ENCODE measurements at places on chromosomes 7 and 10.

DNA sequence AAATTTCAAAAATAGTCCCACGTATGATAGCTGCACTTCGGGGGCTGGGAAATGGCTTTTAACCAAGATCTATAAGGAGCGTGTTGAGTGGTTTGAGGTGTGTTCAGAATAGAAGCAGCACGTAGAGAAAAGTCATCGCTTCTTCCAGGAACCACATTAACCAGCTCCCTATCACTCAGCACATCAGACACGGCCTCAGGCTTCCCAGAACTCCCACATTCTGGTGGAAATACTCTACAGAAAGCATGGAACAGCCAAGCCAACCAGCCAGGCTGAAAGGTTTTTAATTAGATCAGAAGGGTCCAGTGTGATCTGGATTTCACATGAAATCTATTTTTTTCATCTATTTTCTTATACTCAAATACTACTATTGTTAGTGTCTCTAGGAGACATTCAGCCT is 231.5 kb upstream of the NRP1 start:
- DNase-seq: no peak

DNA sequence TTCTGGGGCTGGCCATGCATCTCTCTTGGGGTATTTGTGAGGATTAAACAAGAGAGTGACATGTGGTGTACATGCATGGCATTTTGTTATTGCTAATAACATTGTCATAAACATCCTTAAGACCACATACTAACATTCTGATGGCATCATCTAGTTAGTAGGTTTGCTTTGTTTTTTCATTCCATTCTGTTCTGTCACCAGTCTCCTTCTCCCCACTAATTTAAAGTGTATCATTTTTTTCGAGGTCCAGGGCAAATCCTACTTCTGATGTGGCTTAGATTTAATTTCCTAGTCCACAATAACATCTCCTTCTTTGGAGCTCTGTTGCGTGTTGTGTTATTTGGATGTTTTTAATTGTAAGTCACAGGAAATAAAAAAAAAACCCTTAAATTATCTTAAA is 248.1 kb downstream of the LRMDA start:
- DNase-seq: no peak

DNA sequence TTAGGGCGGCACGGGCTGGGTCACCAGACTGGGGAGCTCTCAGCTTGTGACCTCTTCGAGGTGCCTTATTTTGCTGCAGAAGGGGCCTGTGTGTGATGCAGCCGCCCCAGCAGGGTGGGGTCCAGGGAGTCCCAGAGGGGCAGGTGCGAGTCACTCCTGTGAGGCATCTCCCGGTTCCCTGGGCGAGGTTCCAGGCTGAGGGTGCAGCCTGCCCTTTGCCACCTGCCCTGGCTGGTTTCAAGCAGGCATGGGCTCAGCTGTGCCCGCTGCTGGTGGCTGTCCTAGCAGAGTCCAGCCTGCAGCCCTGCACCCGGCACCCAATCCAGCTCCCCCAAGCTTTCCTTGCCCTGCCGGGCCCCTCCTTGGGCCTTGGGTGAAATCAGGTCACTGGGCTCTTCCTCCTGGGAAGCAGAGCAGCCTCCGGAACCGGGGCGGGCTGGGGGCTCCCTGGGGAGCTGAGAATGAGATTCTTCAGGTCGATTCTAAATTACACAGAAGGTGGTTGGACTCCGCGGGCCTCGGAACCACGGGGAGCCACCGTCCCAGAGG is 64.8 kb downstream of the PWWP2B start:
- no peak for DNase-seq

- DNase-seq: no peak
Observed at GRCh38 chr10:132259702-132260482, 47.9 kb downstream of the STK32C start.

- DNase-seq: no peak
Observed at GRCh38 chr7:93316730-93317129, 84.6 kb downstream of the VPS50 start.

GRCh38 chr10:18104223-18104872 is 35.9 kb upstream of the CACNB2 start:
- no peak for DNase-seq

DNA sequence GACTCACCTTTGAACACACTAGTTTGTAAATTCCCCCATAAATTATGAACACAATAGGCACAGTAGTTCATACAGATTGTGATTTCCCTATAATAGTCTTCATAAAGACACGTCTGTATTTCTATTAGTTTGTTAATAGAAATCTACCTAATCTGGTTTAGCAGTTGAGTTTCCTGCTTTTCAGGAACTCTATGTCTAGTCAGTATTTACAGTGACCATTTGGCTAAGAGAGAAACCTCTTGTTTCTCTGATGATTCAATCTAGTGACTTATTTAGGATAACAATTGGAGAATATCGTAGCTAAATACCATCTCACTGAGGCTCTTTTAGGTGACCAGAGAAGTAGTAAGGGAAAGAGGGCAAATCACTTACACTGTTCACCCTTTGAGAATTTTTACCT is 5.9 kb upstream of the HERPUD2 start:
- no peak for DNase-seq

GRCh38 chr7:142094861-142095260 is 16.7 kb upstream of the MGAM2 start:
- DNase-seq: no peak

DNA sequence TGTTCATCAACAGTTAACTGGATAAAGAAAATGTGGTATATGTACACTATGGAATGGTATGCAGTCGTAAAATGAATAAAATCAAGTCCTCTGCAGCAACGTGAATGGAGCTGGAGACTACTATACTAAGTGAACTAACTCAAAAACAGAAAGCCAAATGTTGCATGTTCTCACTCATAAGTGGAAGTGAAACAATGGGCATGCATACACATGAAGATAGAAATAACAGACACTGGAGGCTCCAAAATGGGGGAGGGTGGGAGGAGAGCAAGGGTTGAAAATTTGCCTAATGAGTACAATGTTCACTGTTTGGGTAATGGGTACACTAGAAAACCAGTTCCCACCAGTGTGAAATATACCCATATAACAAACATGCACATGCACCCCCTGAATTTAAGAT is 179.5 kb downstream of the ZWINT start:
- no peak for DNase-seq

- DNase-seq: no peak
Observed at GRCh38 chr10:12252882-12253546, 57.0 kb downstream of the CDC123 start.

DNA sequence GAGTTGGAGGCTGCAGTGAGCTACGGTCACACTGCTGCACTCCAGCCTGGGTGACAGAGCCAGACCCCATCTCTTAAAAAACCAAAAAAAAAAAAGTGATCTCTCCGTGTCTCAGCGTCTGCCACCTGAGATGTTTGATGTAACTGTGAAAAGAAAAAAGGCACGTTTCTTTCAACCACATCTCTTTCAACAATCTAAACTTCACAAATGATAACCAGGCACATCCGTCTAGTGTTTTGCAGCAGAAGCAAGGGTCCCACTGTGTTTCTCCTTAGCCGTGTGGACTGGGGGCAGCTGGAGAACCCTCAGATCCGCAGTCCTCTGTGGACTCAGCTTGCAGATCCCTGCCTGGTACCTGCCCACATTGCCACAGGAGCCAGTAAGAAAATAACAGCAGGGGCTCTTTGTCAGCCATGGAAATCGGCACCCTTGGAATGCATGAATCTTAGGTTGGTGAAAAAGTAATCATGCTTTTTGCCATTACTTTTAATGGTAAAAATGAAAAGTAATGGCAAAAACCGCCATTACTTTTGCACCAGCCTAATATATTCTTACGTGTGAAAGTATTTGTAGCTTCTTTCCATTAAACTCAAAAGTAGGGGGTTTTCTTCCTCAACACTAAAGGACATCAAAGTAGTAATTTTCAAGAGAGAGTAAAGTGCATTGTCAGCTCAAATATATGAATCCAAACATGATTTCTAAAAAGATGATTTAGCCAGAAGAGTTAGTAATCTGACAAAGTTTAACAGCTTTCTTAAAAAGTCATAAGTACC is 276.5 kb downstream of the CCDC3 start:
- DNase-seq: no peak

DNA sequence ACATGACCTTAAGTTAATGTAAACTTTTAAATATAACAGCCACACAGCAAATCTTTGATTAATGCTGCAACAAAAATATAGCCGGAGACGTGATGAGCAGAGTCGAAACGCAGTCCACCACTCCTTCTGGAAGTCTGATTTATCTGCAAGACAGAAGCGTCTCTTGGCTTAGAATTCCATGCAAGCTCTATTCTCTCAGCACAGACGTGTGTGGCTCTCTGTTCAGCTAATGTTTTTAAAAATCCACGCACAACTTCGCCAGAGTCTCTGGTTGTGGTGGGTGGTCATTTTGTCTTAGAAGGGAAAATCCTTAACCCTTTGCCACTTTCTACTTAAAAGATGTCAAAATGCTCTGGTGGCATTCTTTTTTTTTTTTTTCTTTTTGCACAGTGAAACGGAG is 438.0 kb upstream of the MGMT start:
- DNase-seq: no peak

GRCh38 chr10:112375721-112376395 is 1.9 kb downstream of the ACSL5 start:
- DNase-seq: no peak

Measured in BJ (cell line).